ENCODE measurements at places on chromosomes 16 and 17.

DNA sequence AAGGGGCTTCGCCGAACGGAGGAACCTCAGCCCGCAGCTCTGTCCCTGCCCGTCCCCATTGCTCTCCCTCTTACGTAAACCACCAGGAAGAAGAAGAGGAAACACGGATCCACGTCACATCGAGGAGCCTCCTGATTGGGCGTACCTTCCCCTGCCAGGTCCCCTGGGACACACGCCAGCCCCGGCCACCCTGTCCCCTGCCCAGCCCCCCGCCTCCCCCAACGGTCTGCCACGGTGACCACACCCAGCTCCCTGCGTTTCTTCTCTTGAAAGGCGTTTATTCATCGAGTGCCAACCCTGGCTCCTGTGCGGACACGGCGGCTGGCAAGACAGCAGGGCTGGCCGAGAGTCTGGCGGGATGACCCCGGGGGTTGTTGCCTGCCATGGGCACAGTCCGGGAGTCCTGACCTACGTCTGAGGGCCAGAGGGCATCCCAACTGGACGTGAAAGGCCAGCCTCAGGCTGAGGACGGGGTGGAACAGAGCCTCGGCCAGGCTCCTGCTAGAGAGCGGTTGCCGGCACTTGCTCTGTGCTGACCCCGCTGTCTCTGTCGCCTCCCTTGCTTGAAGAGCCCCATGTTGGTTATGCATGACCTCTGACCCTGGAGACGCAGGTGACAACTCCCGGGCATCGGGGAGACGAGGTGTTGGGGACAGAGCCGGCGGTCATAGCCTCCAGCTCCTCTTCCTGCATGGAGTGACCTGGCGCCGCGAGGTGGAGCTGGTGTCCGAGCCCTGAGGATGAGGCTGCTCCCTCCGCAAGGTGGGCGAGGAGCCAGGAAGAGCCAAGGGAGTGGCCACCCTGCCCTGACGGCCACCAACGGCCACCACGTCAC is 40.5 kb upstream of the ACSF3 start:
- no peak for DNase-seq

- DNase-seq, result no peak
Measured at GRCh38 chr16:3691761-3692160, 25.6 kb downstream of the TRAP1 start.

GRCh38 chr16:86585821-86586611 is 7.7 kb downstream of the FOXL1 start:
- no peak for DNase-seq

- DNase-seq, result no peak
Measured at GRCh38 chr17:50183421-50183994, 17.7 kb downstream of the SGCA start.

GRCh38 chr17:70076189-70076588 is 1.2 kb downstream of the KCNJ16 start:
- DNase-seq, result no peak

- DNase-seq, result peak; percentile 19
Measured at GRCh38 chr16:69495821-69496220, 69.9 kb upstream of the NFAT5 start.

DNA sequence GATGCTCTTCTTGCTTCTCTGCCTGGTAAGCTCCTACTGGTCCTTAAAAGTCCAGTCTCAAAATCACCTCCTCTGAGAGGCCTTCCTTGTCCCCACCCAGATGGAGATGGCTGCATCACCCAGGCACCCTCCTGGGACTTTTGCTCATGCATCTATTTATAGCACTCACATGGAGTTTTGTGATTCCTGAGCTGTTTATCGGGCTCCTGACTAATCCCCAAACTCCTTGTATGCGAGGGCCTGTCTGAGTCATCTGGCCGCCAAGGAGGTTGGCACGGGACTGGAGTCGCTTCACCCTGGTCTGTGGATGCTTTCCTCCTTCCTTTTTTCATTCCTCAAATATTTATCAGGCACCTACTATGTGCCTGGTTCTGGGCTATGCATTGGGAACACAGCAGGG is 2.3 kb upstream of the MAP2K3 start:
- DNase-seq, result no peak

DNA sequence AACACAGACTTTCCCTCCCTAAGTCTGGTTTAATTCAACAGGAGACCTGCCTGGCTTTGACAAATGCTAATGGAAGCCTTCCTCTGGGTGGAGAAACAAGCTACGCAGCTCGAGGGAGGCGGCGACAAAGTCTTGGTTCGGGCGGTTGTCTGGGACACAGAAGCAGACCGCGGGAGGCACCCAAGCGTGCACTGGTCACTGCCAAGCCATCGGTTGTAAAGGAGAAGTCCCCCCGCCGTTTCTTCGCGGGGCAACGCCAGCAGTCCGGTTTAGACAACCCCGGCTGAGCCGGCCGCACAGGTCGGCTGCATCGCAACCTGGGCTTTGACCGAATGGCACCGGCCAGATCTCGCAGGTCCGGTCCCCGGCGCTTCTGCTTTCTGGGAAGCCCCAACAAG is 586 bp downstream of the GLYR1 start:
- peak; percentile 59 for DNase-seq

- DNase-seq, result no peak
Measured at GRCh38 chr16:70381604-70382342, 35.1 kb downstream of the DDX19A start.

DNA sequence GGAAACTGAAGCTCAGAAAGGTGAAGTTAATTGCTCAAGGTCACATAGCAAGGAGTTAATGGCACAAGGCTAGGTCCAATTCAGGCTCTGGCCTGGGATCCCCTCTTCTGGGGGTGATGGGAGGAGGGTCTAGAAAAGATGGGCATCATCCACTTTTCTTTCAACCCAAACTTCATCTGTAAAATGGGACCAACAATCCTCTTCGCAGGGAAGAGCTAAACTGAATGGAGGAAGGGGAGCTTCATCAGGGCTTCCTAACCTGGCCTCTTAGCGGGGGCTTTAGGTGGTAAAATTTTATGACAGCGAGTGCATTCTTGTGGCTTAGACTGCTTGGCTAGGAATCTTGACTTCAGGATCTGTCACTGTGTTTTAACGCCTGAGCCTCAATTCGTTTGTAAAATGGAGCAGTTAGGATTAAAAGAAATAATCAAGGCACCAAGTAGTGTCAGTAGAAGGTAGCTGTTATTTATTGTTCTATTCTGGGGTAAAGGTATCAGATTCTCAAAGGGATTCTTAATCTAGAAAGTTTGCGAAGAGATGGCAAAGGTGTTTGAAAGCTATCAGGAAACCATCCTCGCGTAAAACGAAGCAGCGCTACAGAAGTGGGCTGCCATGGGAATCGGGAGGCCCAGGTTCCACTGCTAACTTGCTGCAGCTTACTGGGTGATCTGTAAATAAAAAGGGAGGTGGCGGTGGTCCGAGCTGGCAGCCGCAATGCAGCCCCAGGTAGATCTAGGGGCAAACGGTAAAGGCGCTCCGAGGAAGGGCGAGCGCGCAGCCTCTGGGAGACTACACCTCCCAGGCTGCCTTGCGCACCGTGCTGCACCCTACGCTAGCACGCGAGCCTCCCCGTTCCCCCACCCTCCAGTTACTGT is 1.5 kb upstream of the SRCAP start:
- DNase-seq, result no peak

DNA sequence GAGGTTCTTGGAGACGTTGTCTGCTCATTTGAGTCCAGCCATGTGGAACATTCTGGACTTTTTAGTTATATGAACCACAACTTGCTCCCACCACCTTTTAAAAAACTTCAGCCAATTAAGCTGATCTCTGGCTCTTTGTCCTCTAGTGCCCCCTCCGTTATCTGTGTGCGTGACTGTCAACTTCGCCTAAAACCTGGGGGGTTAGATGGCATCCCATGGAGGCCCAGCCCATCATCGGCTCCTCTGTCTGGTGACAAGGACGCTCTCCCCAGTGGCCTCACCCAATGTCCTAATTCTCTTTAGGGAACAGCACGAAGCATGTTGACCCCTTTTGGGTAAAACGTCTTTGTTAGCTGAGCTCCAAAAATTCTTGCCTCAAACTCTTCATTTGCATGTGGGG is 341.0 kb upstream of the TNRC6C start:
- no peak for DNase-seq

GRCh38 chr17:1143573-1143972 is 36.2 kb downstream of the ABR start:
- no peak for DNase-seq

- no peak for DNase-seq
Measured at GRCh38 chr16:24573141-24573540, 33.8 kb downstream of the RBBP6 start.

- no peak for DNase-seq
Measured at GRCh38 chr17:73042809-73043685, 49.4 kb downstream of the SLC39A11 start.

GRCh38 chr16:55012362-55012761 is 81.7 kb downstream of the IRX5 start:
- no peak for DNase-seq

GRCh38 chr17:50273654-50274040 is 619 bp upstream of the TMEM92 start:
- no peak for DNase-seq

DNA sequence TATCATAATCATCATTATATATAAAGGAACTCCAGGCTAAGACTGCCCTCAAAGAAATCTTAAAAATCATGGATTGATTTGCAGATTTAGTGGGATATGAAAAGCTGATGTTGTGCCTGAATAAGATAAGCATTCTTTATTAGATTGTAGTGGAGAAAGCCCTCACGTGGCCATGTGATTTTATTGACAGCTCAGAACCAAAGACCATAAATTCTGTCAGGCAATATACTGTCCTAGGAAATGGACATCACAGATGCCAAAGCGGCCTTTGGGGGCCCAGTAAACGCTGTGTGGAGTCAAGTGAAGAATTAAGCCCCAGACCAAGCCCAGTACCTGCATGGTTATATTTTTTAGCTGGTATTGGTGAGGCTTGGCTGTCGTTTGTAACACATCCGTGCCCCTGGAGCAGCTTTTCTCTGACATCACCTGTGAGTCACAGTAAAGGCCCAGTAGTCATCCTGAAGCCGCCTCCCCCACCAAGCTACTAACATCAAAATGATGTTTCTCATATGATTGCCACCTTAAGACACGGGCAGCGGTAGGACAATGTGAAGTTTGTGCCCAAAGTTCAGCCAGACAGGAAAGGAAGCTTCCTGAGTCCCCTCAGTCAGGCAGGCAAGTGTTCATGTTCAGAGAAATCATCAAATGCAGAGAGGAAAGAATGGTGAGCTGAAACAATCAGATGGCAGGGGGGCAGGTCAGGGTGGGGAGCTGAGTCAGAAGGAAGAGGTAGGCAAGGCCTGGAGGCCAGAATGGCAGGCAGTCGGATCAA is 209.4 kb downstream of the IRX3 start:
- no peak for DNase-seq

- no peak for DNase-seq
Measured at GRCh38 chr17:66445229-66445628, 142.8 kb downstream of the PRKCA start.

GRCh38 chr16:57589374-57589773 is 39.1 kb upstream of the ADGRG1 start:
- DNase-seq, result no peak

GRCh38 chr17:43368740-43369506 is 29.9 kb upstream of the ARL4D start:
- DNase-seq, result peak; percentile 89

- DNase-seq, result no peak
Measured at GRCh38 chr17:68621065-68621464, 19.9 kb upstream of the FAM20A start.

- DNase-seq, result no peak
Measured at GRCh38 chr16:14304891-14305460, 233.9 kb downstream of the MRTFB start.

DNA sequence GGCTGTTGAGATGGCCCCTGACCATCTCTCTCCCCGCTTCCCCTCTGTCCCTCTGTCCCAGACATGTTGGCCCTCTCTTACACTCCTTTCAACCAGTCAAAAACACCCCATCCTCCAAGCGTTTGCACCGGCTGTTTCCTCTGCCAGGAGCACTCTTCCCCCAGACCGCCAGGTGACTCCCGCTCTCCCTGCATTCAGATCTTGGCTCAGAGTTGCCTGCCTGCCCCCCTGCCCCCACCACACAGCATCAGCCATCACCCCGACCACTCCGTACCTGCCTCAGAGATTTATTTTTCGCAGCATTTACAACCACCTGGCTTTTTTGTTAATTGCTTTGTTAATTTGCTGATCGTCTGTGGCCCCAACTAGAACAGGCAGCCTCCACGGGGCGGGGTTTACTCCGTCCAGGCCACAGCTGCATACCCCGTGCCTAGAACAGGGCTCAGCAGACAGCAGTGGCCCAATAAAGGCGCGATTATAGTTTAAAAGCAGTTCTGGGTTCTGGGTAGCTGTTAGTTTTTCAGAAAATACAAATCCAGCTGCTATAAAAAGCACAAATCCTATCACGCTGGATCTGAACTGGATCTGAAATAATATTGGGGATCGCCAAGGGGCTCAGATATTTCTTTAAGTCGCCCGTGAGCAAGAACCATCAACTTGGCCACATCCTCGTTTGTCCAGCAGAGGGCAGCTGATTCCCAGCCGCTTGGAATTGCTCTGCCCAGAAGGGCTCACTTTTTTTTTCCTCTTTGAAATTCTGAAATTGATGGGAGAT is 173.6 kb downstream of the IRF8 start:
- DNase-seq, result peak; percentile 43

DNA sequence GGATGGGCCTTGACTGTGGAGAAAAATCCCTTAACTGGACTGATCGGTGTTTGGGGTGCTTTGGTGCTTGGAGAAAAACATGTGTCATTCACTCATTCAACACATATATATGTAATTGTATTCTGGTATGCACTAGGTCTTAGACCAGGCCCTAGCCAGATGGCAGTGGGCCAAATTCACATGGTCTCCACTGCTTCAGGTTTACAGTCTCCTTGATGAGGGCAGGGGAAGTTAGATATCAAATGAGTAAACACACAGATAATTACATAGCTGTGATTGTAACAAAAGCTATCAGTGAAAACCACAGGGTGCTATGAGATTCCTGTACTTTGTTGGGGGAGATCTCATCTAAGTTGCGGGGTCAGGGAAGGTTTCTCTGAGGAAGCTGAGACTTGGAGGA is 78.8 kb downstream of the WWP2 start:
- no peak for DNase-seq

GRCh38 chr16:3938843-3939624 is 58.5 kb upstream of the CREBBP start:
- peak; percentile 37 for DNase-seq

- DNase-seq, result peak; percentile 65
Measured at GRCh38 chr16:8660841-8661301, 13.5 kb upstream of the ABAT start.

- no peak for DNase-seq
Measured at GRCh38 chr17:43648916-43649315, 12.8 kb downstream of the MEOX1 start.
